ENCODE measurements at places on chromosomes 4 and X.

GRCh38 chrX:64792598-64793337 is 183.5 kb downstream of the ZC4H2 start:
- no peak for DNase-seq

GRCh38 chr4:158313566-158313965 is 103.3 kb downstream of the TMEM144 start:
- no peak for DNase-seq

- no peak for DNase-seq
Observed at GRCh38 chr4:5142726-5143125, 91.4 kb downstream of the STK32B start.

DNA sequence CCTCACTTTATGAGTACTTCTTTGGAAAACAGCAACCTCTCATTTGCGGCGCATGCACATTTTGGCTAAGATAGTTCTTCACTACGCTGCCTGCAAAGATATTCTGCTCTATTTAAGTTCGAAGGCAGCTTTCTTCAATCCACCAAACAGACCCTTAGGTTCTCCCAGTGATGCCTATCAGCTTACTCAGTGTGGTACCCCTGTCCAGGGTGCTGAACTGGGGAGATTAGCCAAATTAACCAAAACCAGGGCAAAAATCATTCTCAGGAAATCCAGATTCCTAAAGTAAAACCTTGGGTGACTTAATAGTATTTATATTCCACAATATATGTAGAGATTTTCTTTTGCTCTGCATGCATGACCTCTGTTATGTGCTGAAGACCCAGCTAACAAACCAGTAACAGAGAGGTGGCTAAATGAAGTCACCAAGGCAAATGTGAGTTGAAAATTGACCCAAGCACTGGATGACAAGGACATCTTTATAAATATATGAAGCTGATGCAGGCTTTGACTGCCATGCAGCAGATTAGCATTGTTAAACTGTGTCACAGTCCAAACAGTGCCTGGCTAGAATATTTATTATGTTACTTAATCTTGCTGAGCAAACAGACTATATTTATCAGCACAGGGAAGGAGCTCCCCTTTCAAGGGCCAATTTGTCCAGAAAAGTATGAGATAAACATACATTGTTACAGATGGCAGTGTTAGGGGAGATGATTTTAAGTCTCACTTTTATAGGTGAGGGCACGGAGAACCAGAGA is 418.2 kb downstream of the STIM2 start:
- DNase-seq, result peak; percentile 64

- no peak for DNase-seq
Observed at GRCh38 chrX:107713543-107714205, 61.9 kb downstream of the TSC22D3 start.

GRCh38 chr4:16804581-16804980 is 93.9 kb downstream of the LDB2 start:
- no peak for DNase-seq
